ENCODE measurements at places on chromosomes 2 and 18.

GRCh38 chr18:3117493-3118192 lies 102.1 kb downstream of the MYOM1 start:
- no peak for DNase-seq

DNA sequence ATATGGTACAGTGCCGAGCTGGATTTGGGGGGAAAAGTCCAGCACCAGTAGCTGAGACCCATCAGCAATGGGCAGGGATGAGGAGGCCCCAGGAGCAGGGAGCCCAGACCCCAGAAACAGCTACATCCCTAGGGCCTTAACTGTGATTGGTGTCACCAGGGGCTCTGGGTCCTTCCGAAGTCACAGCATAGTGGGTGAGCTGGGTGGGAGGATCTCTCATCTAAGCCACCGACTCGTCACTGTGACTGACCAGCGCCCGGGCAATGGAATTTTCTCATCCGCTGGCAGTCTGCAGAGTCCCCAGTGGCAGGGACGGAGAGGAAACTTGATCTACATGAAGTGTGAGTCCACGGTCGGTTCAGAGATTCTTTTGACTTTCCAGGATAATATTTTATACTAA lies 186.5 kb downstream of the SH3BP4 start:
- DNase-seq: no peak

- no peak for DNase-seq
These were observed 154.0 kb downstream of the PMAIP1 start for GRCh38 chr18:60053747-60054304.

GRCh38 chr2:179226961-179227259 lies 37.7 kb downstream of the SESTD1 start:
- no peak for DNase-seq

GRCh38 chr2:25418944-25419677 lies 77.4 kb upstream of the DNMT3A start:
- DNase-seq: no peak

DNA sequence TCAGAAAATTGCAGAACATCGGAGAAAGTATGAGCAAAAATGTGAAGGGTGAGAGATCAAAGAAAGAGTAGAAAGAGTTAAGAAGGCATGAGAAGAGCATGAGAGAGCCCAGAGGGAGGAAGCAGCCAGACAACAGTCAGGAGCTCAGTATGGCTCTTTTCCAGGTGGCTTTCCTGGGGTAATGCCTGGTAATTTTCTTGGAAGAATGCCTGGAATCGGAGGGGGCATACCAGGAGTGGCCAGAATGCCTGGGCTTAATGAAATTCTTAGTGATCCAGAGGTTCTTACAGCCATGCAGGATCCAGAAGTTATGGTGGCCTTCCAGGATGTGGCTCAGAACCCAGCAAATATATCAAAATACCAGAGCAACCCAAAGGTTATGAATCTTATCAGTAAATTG lies 271.8 kb upstream of the TFPI start:
- DNase-seq: no peak

GRCh38 chr2:79660557-79660956 lies 147.7 kb downstream of the CTNNA2 start:
- DNase-seq: no peak

GRCh38 chr2:105102963-105103421 lies 65.1 kb downstream of the MRPS9 start:
- no peak for DNase-seq

GRCh38 chr18:28903306-28903705 lies 726.4 kb upstream of the CDH2 start:
- DNase-seq: no peak

DNA sequence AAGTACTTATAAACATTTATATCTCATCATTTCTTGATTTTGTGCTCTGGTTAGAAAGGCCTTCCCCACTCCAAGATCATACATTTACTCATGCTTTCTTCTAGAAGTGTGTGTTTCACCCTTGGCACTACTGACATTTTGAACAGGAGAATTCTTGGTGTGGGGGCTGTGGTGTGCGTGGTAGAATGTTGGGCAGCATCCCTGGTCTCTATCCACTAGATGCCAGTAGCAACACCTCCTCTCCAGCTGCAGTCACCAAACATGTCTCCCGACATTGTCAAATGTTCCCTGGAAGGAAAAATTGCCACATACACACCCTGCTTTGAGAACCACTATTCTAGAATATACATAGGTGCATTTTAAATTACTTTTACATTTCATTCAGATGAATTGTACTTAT lies 8.7 kb upstream of the TGIF1 start:
- DNase-seq: no peak

DNA sequence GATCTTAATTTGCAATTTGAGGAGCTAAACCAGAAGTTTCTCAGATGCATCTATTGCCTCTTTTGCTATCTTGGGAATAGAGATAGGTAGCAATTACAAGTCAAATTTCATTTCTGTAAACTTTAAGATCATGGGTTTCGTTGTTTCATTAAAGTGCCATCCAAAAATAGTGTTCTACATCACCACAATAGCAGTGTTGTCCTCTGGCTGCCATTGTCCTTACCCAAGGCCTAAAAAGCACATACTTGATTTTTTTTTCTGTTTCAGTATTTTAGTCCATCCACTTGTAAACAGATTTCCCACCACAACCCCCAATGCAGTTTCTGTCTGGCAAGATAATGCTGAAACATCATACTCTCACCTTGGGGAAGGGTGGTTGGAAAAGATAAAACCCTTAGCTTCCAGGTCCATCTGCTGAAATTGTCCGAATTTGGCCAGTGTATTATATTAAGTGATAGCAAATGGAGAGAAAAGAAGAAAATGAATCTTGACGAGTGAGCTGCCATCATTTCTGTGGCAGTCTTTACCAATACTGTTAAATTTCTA lies 136.2 kb downstream of the LCLAT1 start:
- no peak for DNase-seq

DNA sequence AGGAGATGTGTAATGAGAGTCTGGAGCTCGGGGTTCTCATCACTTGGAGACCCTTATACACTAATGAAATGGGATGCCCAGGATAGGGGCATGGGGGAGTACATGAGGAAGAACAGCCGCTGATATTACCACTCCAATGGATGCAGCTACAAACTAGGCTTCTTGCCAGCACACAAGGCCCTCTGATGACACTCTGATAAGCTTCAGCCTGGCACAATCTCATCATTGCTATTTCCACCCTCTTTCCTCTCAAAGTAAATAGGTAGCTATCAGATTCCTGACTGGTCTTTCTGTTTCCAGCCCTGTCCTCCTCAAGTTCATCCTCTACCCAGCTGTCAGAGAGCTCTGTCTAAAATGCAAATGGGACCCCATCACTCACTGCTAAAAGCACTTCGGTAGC lies 103.0 kb downstream of the GPR39 start:
- DNase-seq: no peak

DNA sequence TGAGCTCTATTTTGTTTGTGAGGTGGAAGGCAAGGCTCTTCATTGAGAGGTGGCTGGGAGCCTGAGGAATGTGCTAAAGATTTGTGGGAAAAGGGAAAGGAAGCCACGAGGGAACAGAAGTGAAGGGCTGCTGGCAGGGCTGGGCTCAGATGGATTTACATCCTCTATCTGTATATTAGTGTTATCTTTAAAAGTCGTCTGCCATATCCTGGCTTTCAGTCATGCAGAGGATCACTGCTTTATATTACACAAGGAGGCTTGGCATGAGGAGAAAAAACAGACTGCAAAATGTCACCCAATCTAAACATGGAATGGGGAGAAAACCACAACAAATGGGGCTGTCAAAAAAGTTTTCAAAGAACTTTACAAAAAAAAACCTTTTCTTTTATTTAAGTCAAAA lies 434.4 kb downstream of the HRH4 start:
- DNase-seq: no peak

GRCh38 chr2:23624378-23624777 lies 239.4 kb downstream of the KLHL29 start:
- no peak for DNase-seq

DNA sequence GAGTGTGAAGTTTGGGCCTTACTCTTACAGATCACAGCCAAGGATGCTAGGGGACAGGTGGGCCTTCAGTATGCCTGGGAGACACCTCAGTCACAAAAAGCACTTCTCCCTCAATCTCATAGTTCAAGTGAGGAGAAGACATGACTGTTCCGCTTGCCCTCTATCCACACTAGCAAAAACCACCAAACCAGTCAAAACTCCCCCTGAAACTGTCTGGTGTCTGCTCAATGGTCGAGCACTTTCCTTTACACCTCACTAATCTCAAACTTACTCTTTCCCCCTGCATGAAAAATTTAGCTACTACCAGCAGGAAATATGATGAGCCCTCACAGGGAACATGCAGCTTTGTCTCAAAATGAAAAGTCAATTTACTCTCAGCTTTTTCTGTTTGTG lies 232.2 kb downstream of the TRIB2 start:
- DNase-seq: peak; percentile 9

DNA sequence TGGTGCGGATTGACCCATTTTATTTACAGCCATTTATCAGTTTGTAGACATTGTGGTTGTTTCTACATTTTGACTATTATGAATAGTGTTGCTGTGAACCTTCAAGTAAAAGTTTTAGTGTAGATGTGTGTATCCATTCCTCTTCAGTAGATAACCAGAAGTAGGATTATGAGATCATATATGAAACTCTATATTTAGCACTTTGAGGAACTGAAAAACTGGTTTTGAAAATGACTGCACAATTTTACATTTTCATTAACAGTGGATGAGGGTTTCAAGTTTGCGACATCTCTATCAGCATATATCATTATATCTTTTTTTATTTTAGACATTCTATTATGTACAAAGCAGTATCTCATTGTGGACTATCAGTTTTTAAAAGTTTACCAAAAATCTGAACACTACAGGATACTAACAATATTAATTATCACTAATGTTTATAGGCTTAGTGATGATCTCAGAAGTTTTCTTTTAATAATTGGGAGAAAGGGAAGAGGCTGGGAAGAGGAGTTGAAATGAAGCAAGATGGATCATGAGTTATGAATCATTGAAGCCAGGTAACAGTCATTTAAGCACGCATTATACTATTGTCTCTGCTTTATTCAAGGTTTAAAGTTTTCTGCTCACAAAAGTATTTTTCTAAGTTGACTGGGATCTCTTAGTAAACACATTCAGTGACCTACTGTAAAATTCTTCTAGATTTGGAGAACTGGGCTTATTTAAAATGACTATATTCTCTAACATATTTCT lies 329.0 kb upstream of the LRATD1 start:
- DNase-seq: no peak

DNA sequence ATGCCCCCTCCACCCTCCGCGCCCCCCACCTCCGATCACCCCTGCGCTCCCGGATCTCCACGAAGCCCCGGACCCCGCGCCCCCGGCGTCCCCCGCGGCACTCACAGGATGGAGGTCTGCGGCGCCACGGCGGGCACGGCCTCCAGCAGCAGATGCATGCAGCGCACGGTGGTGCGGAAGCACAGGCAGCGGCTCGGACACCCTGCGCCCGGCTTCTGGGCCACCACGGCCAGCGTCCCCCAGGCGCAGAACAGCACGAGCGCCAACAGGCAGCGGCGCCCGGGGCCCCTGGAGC lies 217 bp downstream of the PXDN start:
- DNase-seq: no peak

GRCh38 chr2:85628658-85629057 lies 12.7 kb downstream of the USP39 start:
- DNase-seq: no peak

- DNase-seq: no peak
These were observed 133.0 kb upstream of the EML6 start for GRCh38 chr2:54590216-54591120.

- DNase-seq: no peak
These were observed 2016.1 kb upstream of the PIK3C3 start for GRCh38 chr18:39938676-39939608.

DNA sequence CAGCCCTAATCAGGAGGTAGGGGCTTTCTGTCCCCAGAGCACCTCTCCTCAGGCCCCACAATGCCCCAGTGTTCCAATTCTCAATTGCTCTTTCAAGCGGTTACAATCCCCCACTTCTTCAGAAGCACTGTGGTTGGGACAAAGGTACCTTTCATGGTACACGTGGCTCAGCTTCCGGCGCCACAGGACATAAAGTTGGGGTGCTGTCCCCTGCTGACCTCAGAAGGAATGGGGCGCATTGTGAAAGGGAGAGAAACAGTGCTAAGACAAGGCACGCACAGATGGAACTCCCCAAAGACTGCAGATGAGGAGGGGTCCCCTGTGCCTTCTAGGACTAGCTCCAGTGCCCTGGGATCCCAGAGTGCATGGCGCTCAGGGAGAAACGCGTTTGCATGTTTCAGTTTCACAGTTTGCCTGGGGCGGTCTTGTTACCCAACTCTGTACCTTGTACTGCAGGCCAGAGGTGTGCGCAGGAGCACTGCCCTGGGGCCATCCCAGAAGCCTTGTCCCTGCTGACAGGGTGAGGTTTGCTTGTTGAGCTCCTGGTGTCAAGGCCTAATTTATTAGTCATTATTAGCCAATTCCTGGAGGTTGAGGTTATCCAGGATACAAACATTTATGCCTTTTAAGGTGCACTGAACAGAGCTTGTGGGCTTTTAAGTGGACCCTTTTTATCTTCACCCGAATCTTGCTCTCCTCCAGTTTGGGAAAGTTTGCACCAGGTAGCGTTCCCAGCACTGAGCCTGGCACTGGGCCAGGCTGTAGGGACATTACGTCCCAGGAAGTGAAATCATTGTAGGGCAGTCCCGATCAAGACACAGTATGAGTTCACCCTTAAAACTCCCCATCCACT lies 7.6 kb downstream of the CNDP1 start:
- no peak for DNase-seq

- no peak for DNase-seq
These were observed 468.5 kb upstream of the PIK3C3 start for GRCh38 chr18:41486575-41486974.

- DNase-seq: no peak
These were observed 132.3 kb downstream of the HDAC4 start for GRCh38 chr2:239268549-239268948.

DNA sequence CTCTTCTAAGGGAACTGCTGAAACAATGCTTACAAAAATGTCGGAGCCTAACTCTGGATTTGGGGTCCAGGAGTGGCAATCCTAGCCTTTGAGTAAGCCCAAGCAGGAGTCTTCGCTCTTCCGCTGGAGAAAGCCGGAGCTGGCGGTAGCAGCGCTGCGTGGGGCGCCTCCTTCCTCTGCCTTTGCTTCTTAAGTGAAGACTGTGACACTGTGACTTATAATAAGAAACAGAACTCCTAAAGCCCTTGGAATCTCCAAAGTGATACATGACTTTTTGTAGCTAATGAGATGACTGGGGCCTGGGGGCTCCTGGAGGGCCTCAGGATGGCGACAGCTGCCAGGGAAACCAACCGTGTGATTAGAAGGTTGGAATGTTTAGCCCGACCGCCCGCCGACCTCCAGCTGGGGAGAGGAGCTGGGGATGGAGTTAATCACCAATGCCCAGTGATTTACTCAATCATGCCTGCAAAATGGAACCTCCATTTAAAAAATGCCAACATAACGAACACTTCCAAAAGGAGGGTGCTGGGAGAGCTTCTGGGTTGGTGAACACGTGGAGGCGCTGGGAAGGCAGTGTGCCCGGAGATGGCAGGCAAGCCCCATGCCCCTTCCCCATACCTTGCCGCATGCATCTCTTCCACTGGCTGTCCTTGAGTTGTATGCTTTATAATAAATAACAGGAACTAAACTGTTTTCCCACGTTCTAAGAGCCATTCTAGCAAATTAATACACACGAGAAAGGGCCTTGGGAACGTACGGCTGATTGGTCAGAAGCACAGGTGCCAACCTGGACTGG lies 29.0 kb upstream of the MAL start:
- no peak for DNase-seq

Measured in GM12891 (cell line).